COLO829 (cell line): ENCODE measurements at places on chromosomes 1 and 21.

DNA sequence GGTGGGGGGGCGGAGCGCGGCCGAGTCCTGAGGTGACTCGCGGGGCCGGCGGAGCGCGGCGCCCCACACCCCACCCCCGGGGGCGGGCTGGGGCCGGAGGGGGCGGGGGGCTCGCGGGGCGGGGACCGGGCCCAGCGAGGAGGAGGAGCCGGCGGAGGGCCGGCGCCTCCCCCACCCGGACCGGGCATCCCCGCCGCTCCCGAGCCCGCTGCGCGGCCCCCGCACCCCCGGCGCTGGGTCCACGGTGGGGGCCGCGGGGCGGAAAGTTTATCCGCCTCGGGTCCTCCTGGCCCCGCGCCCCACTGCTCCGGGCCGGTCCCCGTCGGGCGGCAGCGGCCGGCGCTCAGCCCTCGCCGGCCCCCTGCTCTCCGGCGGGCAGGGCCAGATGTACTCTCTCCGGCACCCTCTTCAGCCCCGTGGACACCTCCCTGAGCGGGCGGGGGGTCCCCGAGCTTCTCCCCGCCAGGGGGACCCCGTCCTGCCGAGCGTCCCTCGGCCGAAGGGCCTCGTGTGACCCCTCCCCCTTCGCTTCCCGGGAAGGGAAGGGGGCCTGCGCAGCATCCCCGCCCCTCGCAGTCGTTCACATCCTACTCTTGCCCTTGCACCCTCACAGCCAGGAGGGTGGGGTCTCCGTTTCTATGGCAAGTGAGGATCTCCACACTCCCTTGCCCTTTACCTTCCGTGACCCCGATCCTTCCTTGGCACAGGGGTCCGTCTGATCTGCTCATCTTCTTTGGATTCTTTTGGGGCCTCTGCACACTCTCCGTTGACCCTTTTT, 663 bp downstream of the CAMTA1 start:
- no peak for DNase-seq

DNA sequence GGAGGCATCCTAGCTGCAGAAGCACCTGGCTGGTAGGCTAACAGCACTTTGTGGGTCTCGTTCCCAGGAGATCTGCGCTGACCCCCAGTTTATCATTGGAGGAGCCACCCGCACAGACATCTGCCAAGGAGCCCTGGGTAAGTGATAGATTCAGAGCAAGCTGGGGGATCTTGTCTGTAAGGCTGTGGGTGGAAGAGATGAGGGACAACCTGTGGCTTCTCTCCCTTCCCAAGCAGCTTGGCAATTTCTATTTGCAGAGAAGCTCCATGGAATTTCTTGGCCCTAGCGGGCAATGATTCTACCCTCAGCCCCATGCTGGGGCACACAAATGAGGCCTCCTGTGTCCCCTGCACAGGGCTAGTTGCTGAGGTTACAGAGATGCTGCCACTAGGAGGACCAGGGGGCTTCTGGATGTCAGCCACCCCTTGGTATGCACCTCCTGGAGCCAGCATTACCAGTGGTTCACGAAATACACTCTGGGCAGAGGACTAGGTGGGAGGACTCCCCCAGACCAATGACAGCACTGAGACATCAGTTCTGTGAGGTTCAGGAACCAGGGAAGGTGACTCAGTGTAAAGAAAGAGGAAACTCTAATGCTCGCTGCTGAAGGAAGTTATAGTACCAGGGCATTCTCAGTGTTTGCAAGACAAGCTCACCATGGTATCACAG, 5.5 kb downstream of the CAPN2 start:
- DNase-seq, result no peak

GRCh38 chr1:25809929-25810328, 9.8 kb upstream of the MTFR1L start:
- no peak for DNase-seq

- DNase-seq, result no peak
Observed at GRCh38 chr1:32066489-32066873, 6.3 kb upstream of the TMEM39B start.

GRCh38 chr1:206941766-206942418, 4.4 kb downstream of the PIGR start:
- no peak for DNase-seq

GRCh38 chr1:202275061-202275770, 66.5 kb downstream of the UBE2T start:
- no peak for DNase-seq

DNA sequence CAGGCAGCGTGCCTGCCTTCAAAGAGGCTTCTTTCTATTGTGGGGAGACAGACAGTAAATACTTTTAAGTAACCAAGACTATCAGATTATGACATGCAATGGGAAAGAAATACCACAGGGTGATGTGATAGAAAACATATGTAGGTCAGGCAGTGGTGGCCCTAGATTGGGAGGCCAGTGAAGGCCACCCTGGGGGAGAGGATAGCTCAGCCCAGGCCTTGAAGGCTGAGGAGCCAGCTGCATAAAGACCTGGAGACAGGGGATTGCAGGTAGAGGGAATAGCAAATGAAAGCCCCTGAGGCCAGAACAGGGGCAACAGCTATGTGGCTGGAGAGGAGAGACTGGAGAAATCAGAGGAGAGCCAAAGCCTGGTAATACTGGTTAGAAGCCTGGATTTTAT, 4.0 kb downstream of the SOX13 start:
- DNase-seq, result no peak

- DNase-seq, result no peak
Observed at GRCh38 chr21:27519361-27519760, 552.5 kb upstream of the ADAMTS5 start.

DNA sequence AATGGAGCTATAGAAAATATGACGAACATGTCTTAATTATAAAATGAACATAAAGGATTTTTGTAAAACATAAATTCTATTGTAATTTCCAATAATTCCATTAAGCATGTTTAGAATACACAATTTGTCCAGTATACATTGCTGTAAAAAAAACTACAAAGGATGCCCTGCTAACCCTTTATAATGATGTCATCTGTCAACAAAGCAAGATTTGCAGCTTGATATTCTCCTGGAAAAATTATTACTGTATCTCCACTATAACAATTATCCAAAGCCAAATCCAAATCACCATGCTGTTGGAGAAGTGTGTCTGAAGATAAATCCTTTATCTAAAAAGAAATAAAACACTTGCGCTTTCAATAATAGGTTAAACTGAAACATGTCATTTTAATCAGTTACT, 47.6 kb downstream of the SHCBP1L start:
- DNase-seq, result no peak

GRCh38 chr1:18179009-18179408, 71.4 kb downstream of the IGSF21 start:
- DNase-seq, result no peak

DNA sequence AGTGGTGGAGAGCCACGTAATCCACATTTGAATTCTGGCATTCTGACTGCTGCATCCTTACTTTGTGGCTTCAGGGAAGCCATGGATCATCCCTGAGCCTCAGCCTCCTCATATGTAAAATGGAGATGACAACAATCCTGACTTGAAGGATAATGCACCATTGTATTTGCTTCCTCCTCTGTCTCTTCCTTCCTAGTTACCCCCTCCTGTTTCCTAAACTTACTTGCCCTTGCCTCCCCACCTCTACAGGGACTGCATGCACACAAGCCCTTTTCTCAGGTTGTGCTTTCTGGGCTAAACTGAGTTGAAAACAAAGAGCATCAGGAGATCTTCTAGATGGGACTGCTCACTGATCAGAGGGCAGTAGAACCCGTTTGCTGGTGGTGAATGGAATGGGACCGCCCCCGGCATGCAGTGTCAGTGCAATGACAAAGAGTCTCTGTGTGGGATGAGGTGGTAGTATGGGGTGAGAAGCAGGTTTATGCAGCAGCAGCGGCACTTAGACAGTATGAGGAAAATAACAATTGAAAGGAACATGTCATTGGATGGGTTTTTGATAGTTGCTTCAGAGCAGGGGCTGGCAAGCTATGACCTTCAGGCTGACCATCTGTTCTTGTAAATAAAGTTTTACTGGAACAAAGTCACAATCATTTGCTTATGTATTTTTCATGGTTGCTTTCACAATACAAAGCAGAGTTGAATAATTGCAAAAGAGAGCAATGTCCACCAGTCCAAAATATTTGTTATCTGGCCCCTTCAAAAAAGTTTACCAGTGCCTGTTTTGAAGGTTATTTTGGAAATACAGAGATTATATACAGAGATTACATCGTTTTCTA, 6.1 kb upstream of the ADAMTS1 start:
- DNase-seq, result peak; percentile 27

DNA sequence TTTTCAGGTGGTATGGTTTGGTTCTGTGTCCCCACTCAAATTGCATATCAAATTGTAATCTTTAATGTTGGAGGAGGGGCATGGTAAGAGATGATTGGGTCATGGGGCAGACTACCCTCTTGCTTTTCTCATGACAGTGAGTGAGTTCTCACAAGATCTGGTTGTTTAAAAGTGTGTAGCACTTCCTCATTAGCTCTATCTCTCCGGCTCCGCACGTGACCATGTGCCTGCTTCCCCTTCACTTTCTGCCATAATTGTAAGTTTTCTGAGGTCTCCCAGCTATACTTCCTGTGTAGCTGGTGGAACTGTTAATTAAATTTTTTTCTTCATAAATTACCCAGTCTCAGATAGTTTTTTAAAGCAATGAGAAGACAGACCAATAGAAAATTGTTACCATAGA, 843.2 kb downstream of the AMY1C start:
- DNase-seq, result no peak

- DNase-seq, result no peak
Observed at GRCh38 chr1:228986093-228986904, 251.0 kb downstream of the RHOU start.

DNA sequence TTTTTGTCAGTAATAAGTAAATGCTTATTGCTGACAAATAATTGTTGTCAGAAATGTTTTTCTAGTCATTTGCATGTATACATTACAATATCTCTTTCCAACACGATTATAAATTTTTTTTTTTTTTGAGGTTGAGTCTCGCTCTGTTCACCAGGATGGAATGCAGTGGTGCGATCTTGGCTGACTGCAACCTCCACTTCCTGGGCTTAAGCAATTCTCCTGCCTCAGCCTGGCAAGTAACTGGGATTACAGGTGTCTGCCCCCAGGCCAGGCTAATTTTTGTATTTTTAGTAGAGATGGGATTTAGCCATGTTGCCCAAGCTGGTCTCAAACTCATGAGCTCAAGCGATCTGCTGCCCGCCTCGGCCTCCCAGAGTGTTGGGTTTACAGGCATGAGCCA, 72.0 kb upstream of the ATF3 start:
- no peak for DNase-seq

DNA sequence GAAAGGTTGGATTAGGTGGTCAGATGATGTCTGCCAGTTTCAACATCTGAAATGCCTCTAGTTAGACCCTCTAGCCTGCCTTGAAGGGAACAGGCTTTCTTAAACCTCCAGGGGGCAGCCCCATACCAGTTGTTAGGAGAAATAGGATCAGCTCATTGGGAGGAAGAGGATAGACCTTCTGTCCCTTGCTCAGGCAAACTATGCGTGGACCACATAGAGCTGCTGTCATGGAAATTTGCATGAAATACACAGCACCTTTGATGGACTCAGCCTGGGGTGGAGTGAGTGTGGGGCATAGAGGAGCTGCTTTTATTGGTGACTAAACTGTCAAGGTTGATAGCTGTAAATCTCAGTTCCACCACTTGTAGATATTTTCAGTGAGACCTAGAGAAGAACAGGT, 38.4 kb upstream of the SPAG17 start:
- DNase-seq, result peak; percentile 8

DNA sequence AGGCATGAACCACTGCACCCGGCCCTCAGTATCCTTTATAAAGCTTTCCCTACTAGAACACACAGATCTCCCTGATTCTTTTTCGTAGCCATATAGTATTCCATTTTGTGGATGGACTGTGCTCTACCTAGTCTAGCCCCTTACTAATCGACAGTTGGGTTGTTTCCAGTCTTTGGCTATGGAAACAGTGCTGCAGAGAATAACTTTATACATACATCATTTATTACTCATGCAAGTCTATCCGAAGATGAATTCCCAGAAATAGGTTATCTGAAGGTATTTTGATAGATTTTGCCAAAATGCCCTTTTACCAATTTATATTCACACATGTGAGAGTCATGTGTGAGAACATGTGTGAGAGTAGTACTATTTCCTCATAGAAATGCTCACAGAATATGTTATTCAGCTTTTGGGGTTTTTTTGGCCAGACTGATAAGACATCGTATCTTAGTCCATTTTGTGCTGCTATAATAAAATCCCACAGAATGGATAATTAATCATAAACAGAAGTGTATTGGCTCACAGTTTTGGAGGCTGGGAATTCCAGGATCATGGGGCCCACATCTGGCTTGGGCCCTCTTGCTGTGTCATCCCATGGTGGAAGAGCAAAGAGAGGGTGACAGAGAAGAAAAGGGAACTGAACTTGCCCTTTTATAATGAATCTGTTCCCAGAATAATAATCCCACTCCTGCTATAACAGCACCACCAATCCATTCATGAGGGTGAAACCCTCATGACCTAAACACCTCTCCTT, 17.3 kb upstream of the FGR start:
- no peak for DNase-seq

- no peak for DNase-seq
Observed at GRCh38 chr1:232378266-232379062, 251.5 kb downstream of the SIPA1L2 start.

DNA sequence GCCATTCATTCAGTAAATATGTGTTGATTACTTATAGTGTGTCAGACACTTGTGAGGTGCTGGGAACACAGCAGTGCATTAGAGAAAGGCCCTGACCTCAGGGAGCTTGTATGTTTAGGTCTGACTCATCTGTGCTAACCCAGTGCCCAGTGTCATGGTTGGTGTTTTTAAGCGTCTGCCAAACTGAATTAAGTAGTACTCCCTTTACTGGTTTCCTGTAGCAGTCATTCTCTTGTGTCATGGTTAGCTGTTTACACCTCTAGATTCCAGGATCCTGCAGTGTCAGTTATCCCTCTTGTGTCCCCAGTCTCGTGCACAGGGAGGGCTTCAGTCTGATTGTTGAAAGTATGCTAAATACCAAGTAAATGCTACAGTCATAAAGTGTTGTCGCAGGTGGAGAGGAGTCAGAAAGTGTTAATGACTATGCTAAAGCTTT, 14.2 kb downstream of the UCK2 start:
- DNase-seq, result no peak

- no peak for DNase-seq
Observed at GRCh38 chr1:2383576-2383975, 7.8 kb downstream of the MORN1 start.

GRCh38 chr21:16055014-16055413, 325.2 kb downstream of the USP25 start:
- no peak for DNase-seq
